ENCODE measurements at places on chromosomes 6 and 20. TPM values are rescaled to one million over a fixed set of nuclear protein-coding genes. Genes with fewer than 3 reads are reported as not detected.

The UNC93A gene
- total RNA-seq: not detected

The PRDM13 gene
- not detected for total RNA-seq

The KCNK15 gene
- total RNA-seq: not detected

The ASIP gene
- not detected for total RNA-seq

The MTFR2 gene
- 1.2 TPM for total RNA-seq

The TCF19 gene
- 6.1 TPM for total RNA-seq

The MUCL3 gene
- not detected for total RNA-seq

All from T-cell (primary cell).